ENCODE measurements at places on chromosomes 7 and 10. TPM values are rescaled to one million over a fixed set of nuclear protein-coding genes. Genes with fewer than 3 reads are reported as not detected.

- DNase-seq: no peak
Measured at GRCh38 chr7:93171606-93172226, 23.5 kb upstream of the SAMD9L start.

- no peak for DNase-seq
Measured at GRCh38 chr7:155202106-155202871, 95.4 kb upstream of the INSIG1 start.

GRCh38 chr10:98778277-98778759 is 331.6 kb upstream of the HPS1 start:
- DNase-seq: no peak

DNA sequence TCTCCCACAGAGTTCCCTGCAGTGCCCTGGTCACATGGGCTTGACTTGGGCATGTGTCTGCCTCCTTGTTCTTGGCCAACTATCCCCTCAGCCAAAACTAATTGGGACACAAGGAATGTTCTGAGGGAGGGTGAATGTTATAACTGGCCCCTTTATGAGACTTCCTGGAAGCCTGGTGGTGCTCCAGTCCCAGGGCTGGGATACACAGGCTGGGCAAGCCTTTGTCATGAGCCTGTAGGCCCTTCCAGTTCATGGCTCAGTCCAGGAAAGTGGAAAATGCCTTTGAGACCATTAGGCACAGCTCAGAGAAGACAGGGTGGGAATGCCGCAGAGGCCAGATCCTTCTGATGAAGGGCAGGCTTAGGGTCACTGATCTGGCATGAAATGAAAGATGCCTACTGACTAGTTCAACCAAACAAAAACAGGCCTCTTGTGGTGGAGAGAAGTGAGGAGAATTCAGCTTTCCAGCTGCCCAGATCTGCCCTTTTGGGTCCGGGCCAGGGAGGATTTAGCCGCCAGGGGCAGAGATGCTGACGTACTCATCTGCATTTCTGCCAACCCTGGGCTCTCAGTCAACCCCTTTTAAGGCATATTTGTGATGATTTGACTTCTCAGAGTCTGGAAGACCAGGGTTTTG is 961.5 kb downstream of the KCNMA1 start:
- DNase-seq: peak; percentile 44

DNA sequence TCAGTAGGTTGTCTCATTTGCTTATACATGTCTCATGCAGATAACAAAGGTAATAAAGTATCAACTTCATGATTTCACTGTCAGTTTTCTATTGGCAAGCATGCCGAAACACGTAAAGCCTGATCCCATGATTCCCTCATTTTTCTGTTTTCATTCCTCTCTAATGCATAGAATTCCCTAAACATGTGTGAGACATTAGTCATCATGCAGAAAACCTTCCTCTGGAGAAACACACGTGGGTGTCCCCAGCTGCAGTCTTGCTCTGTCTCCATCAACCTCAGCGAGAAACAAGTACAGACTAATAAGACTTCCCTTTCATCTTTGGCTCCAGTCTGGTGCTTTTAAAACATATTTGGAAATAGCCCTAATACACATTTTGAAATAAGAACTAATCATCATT is 432.7 kb upstream of the VSTM2A start:
- peak; percentile 8 for DNase-seq

DNA sequence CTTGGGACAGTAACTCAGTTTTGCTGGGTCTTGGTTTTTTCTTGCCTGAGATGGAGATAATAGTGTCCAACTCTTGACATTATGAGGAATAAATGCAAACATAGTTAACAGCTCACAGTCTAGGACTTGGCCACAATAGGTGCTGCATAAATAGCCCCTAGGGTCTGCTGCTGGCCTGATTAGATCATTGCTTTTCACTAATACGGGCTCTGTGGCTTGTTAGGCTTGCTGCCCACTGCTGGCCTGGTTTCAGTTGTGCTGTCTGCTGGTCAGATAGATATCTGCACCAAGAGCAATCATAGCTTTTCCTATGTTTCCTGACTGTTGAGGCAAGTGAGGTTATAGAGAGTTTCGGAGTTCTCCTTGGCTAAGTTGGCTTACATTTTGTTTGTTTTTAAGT is 246.1 kb downstream of the DNAJB9 start:
- no peak for DNase-seq

DNA sequence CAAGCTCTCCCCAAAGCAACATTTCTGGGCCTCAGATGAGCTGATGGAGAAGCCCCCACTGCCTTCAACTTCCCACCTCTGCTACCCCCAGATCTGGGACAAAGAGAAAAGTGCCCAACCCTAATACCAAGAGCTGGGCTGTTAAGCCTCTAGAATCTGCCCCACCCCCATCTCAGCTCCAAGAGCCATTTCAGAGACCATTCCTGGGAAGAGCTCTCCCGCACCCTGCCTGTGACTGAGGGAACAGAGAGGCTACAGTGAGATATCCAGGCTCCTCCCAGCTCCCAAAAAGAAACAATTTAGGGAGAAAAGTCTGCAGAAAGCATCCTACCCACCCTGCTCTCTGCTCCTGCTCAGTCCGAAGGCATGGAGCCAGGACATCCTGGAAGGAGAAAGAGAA is 2.5 kb upstream of the KCNH2 start:
- no peak for DNase-seq

DNA sequence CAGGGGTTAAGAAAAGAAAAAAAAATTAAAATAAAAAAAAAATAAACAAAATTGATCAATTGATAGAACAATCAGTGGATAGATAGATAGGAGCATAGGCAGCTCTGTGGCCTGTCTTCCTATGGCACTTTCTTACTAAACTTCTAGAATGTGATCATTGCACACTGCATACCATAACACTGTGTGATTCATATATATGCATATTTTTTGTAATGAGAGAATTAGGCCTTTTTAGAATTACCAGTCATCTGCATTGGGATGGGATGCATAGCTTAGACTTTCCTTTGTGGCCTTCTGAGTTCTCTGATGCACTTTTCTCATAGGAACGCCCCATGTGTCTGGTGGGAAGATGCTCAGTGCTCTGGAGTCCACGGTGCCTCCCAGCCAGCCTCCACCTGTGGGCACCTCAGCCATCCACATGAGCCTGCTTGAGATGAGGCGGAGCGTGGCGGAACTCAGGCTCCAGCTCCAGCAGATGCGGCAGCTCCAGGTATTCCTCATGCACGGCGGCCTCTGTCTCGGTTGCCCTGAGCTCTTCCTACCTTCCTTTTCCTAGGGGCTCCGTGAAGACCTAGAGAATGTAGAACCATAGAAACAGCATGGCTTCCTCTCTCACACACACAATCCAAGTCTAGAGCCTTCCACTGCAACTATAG is 222.5 kb downstream of the ARHGAP21 start:
- DNase-seq: no peak

DNA sequence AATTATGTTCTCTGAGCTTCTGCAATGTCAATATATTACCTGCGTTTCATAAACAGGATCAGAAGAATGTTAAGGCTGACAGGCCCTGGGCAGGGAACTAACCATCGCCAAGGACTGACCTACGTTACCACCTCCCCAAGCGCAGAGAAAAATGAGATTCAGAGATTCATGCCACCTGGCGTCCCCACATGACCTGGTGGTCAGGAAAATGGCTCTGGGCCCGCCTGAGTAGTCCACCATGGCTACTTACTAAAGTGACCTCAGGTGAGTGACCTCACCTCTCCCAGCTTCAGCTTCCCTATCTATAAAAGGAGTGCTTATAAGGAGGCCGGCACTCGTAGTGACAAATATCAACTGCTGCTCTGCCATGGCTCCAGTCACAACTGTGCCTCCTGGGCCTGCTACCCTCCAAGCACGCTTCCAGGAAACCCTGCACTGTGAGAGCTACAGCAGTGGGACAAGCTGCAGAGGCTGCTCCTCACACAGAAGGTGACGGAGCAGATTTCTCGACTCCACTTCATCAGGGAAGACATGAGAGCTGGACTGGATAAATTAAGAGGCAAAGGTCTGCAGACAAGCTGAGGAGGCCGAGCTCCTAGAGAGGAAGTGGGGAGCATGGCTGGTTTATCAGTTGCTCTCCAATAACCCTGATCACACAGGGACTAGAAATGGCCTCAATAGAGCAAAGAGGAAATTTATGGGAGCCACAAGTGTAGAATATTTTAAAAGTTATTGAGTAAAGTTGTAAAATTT is 103.0 kb downstream of the RNF216 start:
- DNase-seq: no peak

GRCh38 chr7:91265693-91266066 is 1.4 kb downstream of the FZD1 start:
- DNase-seq: no peak

- DNase-seq: no peak
Measured at GRCh38 chr10:97234400-97234799, 48.6 kb upstream of the SLIT1 start.

GRCh38 chr10:97150013-97150595 is 35.7 kb downstream of the SLIT1 start:
- no peak for DNase-seq

GRCh38 chr10:95445223-95445836 is 115.8 kb downstream of the SORBS1 start:
- DNase-seq: peak; percentile 15

DNA sequence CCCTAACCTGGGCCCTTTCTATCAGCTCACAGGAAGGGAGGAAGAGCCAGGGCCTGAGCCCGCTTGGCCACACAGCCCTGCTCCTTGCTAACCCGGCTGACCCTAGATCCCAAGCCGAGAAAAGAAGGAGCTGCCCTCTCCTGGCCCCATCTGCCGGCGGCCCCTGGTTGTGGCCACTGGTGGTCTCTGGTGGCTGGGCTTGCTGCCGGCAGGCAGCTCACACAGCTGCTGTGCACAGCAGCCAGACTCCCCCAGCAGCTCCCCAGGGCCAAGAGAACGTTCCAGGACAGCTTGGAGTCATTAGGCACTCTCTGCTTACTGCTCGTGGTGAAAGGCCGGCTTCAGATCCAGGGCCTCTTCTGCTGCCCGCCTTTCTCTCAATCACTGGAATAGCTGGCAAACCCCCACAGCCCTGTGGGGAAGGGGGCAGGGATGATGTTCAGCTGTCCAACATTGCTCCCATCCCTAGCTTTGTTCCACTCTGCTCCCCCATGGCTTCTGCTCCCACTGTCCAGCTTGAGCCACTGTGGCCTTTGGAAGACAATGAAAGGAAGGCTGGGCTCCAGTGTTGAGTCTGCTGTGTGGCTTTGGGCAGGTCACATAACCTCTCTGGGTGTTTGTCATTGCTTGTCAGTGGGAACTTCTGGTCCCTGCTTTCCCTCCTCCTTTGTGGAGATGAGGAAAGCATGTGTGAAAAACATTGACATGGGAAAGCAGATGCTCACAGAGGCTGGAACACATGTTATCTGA is 35.4 kb upstream of the COL13A1 start:
- no peak for DNase-seq

DNA sequence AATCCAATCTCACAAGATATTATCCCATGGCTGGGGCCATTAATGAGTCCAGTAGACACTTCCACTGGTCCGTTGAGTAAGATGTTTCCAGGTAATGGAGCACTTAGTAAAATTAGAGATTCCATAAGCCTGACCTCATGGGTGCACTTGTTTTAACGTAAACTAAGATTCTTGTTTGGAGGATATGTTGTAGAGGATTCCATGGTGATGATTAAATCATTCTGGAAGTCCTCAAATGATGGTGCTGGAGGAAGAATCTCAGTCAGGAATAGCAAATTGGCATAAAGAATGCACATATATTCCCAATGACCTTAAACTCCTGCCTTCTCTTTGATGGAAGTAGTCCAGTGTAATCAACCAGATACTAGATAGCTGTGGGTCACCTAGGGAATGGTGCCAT is 161.9 kb upstream of the PCLO start:
- no peak for DNase-seq

GRCh38 chr7:46432708-46433107 is 511.6 kb upstream of the IGFBP3 start:
- no peak for DNase-seq

- DNase-seq: no peak
Measured at GRCh38 chr7:84786073-84786472, 400.8 kb downstream of the SEMA3D start.

GRCh38 chr10:60387531-60387930 is 2.1 kb downstream of the ANK3 start:
- no peak for DNase-seq

DNA sequence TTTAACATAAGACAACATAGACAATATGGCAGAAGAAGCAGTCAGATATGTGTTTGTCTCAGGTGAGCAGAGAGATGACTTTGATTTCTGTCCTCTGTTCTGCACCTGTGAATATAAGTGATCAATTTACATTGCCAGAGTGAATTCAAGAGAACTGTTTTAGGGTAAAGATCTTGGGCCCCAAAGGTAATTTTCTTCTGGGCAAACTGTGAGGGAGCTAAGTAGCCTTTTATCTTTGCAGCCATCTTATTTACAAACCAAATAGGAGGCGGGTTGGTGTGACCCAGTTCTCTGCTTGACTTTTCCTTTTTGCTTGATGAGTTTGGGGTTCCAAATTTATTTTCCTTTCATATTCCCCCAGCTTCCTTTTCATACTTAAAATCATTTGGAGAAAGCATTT is 118.2 kb downstream of the ANKRD26 start:
- DNase-seq: no peak

DNA sequence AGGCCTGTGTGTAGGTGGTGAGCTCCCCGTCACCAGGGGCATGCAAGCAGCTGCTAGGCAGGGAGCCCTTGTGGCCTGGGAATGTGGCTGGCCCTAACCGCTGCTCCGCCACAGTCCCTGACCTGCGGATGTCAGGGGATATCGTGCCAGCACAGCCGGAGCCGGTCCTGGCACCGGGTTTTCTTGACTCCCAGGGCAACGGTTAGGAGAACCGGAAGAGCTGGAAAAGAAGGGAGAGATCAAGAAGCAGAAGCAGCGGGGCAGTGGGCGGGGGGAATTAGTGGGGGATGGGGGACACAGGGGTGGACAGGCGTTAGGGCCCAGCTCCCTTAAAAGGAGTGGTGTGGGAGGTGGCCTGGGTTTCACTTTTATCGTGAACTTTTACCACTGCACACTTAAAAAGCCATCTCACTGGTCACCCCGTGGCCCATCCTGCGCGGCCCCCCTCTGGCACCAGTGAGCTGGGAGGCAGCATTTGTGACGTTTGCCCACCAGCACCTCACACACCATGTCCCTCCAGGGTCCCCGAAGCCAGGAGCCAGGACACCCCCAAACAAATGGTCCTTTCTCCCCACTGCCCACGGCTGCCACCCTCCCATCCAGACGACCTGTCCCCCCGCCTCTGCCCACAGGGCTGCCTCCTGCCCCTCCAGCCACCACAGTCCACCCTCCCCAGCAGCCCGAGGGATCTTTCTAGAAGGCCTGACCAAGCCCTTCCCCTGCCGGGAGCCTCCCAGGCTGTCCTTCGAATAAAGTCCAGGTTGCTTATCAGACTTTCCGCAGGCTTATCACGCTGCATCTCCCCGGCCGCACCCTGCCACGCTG is 1.8 kb upstream of the MICALL2 start:
- no peak for DNase-seq

- DNase-seq: no peak
Measured at GRCh38 chr10:113132591-113133121, 182.6 kb downstream of the TCF7L2 start.

GRCh38 chr7:129213828-129214227 is 11.0 kb upstream of the AHCYL2 start:
- no peak for DNase-seq

The LBX1 gene
- not detected for total RNA-seq

The EVX1 gene
- total RNA-seq: not detected

The NKX1-2 gene
- 0.47 TPM for total RNA-seq

The CACNB2 gene
- total RNA-seq: 25.7 TPM

The GSAP gene
- total RNA-seq: 12.6 TPM

The C10orf62 gene
- not detected for total RNA-seq

The TAS2R41 gene
- total RNA-seq: not detected

The CD36 gene
- 34.0 TPM for total RNA-seq

The CCL24 gene
- not detected for total RNA-seq

The ZNF425 gene
- total RNA-seq: 5.1 TPM

The PIP gene
- total RNA-seq: not detected

The MYL7 gene
- total RNA-seq: not detected

The CREB3L2 gene
- total RNA-seq: 1.7 TPM

The SPACDR gene
- not detected for total RNA-seq

The LLCFC1 gene
- total RNA-seq: not detected

The STOX1 gene
- 7.0 TPM for total RNA-seq

The SFTPA1 gene
- total RNA-seq: 0.16 TPM
